ENCODE measurements at places on chromosomes 3 and 15.
A peak's percentile ranks its signal among the peaks of the same experiment; 100 is the strongest.

DNA sequence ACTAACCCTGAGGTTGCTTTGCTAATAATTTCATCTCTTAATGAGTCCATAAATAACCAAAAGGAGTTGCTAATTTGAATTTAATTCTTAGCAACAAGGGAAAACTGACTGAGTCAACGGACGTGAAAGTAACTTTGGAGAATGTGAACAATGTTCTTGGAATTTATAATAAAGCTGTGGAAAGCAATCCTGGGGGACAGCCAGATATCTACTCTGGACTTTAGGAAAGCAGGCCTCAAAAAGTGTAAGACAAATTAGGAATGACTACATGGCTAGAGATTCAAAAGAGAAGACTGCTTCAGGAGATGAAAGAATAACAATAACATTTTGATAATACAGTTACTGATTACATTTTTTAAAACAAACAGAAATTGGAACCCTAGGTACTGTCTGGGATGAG is 318.4 kb upstream of the COL8A1 start:
- no peak for DNase-seq

DNA sequence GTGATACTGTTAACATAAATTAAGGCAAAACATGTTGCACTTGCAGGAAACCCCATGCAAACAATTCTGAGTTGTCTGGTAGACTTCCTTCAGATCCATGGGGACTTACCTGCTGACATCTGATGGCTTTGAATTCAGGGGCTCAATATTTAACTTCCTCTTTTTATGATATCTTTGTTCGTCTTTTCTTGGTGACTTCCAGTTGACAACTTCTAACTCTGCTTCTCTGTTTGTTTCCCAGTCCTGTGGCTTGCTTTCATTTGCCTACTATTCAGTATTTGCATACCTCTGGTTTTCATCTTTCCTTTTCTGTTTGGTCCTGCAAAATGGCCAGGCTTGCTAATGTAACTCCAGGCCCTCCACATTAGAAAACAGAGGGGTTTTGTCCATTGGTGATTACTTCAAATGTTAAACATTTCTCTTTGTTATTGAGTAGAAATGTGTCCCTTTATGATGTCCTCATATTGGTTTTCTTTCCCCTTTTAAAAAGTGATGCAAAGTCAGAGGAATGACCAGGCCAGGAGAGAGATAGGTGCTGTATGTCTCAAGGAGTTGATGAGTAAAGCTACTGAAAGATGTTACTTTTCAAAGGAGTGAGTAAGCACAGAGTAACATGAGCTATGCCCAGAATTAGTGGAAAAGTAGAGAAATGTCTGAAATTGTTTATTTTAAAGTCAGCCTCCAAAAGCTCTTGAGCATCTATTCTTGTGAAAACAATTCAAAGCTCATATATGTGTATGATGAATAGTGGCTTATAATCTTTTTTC is 335.9 kb downstream of the LPP start:
- DNase-seq = no peak

DNA sequence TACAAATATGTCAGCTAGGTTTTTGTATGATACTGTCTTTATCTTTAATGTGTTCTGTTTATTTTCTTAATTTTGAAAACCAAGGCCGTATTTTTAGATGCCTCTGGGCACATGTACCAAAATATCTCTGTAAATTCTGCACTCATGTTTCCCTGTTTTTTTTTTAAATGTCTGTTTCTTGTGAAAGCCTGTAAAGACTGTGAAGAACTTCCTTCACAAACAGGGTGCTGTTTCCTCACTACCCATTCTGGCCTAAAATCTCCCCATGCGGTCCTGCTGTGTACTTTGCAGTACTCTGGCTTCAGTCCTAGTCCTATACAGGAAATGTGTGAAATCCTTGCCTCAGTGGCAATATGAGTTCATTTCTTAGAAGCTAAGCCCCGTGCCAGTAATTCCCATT is 133.4 kb upstream of the ZBTB20 start:
- DNase-seq = no peak

DNA sequence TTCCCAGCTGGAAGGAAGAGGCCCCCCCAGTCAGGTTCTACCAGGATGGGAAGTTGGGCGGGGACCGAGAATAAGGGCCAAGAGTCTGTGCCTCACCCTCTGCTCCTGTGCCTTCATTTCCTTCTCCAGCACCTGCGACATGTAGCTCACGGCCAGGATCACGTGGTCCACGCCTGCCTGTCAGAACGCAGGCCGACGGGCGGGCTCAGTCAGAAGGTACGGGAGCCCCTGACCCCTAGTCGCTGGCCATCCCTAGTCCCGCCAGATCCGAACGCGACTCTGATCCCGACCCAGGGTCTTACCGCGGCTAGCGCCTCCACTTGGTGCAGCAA is 489 bp downstream of the GMPPB start:
- peak; percentile 70 for DNase-seq

DNA sequence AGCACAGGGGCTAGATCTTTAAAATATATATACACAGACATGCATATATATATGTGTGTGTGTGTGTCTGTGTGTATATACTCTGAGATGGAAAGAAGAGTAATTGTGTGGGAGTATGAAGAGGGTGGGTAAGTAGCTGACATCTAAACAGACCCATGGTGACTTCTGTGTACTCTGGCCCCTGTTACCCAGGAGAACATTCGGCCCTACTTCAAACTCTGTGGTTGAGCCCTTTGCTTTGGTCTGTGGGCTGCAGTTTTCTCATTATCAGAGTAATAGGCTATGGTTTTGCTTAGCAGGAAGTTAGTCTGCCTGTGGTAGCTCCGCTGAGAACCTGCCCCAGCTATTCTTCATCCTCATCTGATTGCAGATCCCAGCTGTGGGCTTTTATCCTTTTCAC is 141.4 kb downstream of the RBPMS2 start:
- DNase-seq = peak; percentile 68

GRCh38 chr3:8579096-8579495 is 65.5 kb downstream of the SSUH2 start:
- DNase-seq = no peak

DNA sequence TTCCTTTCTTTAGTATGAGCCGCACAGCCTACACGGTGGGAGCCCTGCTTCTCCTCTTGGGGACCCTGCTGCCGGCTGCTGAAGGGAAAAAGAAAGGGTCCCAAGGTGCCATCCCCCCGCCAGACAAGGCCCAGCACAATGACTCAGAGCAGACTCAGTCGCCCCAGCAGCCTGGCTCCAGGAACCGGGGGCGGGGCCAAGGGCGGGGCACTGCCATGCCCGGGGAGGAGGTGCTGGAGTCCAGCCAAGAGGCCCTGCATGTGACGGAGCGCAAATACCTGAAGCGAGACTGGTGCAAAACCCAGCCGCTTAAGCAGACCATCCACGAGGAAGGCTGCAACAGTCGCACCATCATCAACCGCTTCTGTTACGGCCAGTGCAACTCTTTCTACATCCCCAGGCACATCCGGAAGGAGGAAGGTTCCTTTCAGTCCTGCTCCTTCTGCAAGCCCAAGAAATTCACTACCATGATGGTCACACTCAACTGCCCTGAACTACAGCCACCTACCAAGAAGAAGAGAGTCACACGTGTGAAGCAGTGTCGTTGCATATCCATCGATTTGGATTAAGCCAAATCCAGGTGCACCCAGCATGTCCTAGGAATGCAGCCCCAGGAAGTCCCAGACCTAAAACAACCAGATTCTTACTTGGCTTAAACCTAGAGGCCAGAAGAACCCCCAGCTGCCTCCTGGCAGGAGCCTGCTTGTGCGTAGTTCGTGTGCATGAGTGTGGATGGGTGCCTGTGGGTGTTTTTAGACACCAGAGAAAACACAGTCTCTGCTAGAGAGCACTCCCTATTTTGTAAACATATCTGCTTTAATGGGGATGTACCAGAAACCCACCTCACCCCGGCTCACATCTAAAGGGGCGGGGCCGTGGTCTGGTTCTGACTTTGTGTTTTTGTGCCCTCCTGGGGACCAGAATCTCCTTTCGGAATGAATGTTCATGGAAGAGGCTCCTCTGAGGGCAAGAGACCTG is 13.2 kb downstream of the GREM1 start:
- DNase-seq = peak; percentile 8

- no peak for DNase-seq
Observed at GRCh38 chr3:159776779-159777178, 211.9 kb upstream of the IL12A start.

DNA sequence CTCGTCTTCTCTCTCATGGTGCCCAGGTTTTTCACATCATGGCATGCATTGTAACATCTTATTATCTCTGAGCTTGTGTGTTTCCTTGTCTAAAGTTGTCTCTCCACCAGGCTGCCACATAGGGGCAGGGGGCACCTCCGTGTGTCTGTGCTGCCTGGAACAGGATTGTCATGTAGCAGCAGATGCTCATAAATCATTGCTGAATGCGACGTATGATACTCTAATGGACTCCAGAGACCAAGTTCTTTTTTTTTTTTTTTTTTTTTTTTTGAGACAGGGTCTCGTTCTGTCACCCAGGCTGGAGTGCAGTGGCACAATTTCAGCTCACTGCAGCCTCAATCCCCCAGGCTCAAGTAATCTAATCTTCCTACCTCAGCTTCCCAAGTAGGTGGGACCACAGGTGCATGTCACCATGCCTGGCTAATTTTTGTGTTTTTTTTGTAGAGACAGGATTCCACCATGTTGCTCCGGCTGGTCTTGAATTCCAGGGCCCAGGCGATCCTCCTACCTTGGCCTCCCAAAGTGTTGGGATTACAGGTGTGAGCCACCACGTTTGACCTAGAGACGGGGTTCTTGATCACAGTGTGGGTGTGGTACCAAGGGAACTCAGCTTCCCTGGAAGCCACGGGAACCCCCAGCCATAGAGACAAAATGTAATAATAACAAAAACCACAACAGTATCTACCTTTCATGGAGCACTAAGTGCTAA is 4.7 kb upstream of the DNASE1L3 start:
- DNase-seq = no peak

- DNase-seq = no peak
Observed at GRCh38 chr3:12158387-12159226, at the start of gene TIMP4. Gene TIMP4, minus strand, starts transcription at chr3:12158912. Its CDS starts 72 bp downstream, at chr3:12158840.

All from activated naive CD8-positive, alpha-beta T cell treated with anti-CD3 and anti-CD28 coated beads for 36 hours (primary cell).